ENCODE measurements at places on chromosomes 7 and 10. TPM values are rescaled to one million over a fixed set of nuclear protein-coding genes. Genes with fewer than 3 reads are reported as not detected.

DNA sequence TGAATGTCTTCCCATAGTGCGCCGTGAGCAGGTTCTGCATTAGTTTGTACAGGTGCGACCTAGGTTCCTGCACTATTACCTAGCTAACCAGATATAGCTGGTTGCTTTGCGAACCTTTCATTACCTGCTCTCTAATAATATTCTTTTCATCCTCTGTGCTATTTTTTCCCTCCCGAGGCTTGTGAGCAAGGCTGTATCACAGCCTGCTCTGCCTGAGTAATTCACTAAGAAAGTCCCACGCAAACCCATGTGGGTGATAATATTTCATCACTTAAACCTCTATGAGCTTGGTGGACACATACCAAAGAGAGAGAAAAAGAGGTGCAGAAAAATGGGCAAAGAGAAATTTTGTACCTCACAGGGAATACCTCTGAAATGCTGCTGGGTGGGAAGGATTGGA lies 8.4 kb downstream of the INHBA start:
- H3K27me3 ChIP-seq: peaks cover 5% of the 10 kb centered on the region
- no peak overlapping the region for H3K27ac ChIP-seq
- peaks cover 25% of the 10 kb centered on the region for H3K36me3 ChIP-seq
- no peak for DNase-seq

- DNase-seq: no peak
- no peak overlapping the region for H3K27ac ChIP-seq
Observed at GRCh38 chr10:104150139-104150538, 28.2 kb downstream of the SFR1 start.

DNA sequence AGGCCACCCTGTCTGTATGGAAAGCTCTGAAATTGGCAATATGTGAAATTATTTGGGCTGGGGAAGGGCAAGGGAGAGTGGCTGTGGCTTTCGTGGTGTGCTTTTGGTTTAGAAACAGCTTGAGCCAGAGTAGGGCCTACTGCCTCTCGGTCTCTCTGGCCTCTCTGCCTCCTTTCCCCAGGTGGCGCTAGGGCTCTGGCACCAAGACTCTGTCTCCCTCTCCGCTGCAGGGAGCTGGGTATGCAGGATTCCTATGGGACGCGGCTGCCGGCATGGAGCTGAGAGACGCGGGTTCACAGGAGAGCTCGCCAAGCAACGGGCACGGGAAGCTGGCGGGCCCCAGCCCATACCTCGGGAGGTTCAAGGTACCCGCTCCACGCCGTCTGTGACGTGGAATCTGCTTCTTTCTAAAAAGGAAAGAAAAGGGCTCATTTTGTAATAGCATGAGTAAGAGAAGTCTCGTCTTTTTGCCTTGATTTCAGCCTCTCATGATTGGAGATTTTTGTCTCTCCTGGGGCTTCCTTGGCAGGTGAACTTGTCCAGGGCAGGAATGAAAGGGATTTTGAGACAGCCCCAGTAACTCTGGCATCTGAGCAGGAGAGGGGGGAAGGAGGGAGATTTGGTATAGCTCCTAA lies 105.1 kb upstream of the ANLN start:
- H3K27ac ChIP-seq: no peak overlapping the region
- H3K36me3 ChIP-seq: peaks cover 7% of the 10 kb centered on the region
- H3K27me3 ChIP-seq: peaks cover 15% of the 10 kb centered on the region
- H3K4me3 ChIP-seq: no peak overlapping the region
- DNase-seq: no peak

The AKR1B1 gene
- 78.4 TPM for total RNA-seq

DNA sequence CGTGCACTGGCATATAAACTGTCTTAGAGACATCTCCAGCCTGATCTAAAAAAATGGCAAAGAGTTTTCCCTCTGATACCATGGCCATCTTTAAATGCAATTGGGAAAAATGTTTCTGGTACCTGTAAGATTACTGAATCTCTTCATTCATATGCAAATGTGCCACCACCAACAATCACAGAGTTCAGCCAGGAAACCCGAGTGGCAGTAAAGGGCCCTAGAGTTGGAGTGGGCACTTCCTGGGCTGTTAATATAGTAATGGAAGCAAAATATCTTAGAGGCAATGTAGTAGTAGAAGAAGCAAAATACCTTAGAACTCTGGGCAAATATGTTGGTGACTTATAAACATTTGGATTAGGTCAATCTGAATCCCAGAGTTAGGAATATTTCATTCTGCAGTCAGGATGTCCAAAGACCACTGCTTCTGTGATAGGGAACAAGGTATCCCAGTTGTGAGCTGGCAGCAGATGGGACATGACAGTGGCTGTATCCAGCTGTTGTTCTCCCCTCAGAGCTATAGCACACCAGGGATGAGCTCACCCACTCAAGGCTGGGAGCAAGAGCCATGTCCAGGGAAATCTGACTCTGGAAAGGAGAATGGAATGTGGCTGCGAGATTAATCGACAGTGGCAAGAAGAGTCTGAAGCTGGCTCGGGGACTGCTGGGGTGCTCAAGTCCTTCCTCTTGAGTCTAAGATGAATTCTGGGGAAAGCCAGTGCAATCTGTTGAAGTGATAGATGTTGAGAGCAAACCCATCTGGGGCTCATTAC lies 332.1 kb downstream of the PHTF2 start:
- no peak overlapping the region for H3K27ac ChIP-seq
- no peak for DNase-seq
- peaks cover 26% of the 10 kb centered on the region for H3K27me3 ChIP-seq
- H3K36me3 ChIP-seq: peaks cover 3% of the 10 kb centered on the region

DNA sequence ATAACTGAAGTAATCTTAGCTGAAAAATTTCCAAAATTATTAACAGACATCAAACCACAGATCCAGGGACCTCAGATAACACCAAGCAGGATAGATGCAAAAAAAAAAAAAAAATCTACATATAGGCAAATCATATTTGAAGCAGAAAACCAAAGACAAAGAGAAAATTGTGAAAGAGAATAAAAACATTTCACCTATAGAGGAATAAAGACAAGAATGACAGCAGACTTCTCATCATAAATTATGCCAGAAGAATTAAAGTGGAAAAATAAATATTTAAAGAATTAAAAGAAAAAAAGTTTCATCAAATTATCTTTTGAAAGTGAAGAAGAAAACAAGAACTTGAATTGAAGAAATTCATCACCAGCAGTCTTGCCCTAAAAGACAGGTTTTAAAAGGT lies 467.5 kb downstream of the GPAM start:
- no peaks in the 10 kb centered on the region for H3K4me1 ChIP-seq
- H3K27me3 ChIP-seq: peaks cover 3% of the 10 kb centered on the region
- no peak overlapping the region for H3K4me3 ChIP-seq
- peaks cover 3% of the 10 kb centered on the region for H3K36me3 ChIP-seq
- no peak for DNase-seq

The CDNF gene
- 1.3 TPM for total RNA-seq

The TMEM178B gene
- 8.7 TPM for total RNA-seq

DNA sequence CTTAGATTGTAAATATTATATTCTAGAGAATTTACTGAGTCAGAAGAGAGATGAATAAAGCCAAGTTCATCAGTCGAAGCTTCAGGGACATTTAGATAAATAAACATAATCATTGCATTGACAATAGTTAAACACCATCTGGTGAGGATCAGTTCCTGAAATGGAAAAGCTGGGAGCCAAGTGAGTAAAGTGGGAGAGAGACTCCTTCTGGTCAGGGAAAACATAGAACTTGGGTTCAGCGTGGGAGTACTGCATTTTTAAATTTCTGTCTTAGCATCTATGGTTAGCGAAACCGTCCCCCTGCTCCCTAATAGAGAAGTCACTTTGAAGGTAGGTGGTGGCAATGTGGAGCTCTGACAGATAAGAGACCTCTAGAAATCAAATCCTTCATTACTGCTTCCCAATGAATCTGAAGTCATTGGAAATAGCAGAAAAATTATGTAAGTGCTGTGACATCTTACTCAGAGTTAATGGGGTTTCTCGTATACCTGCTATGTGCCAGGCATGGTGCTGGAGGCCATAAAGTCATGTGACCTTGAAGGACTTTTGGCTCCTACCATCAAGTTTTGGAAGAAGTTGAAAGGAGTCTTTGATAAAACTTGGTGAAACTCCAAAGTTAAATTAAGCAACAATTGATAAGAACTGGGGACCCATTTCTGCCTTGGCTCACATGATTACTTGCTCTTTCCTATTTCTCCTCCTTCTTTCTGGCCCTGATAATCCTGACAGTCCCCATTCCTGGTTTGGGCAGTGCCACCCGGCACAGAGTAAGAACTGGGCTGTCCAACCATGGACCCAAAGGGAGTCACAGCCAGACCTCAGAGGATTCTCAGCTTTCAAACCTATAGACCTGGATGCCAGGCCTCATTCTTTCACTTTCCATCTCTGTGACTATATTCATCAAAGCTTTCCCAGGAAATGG lies 211.2 kb downstream of the C7orf25 start:
- peaks cover 13% of the 10 kb centered on the region for H3K4me1 ChIP-seq
- no peak for DNase-seq
- H3K27ac ChIP-seq: no peak overlapping the region
- no peaks in the 10 kb centered on the region for H3K36me3 ChIP-seq
- no peak overlapping the region for H3K4me3 ChIP-seq

- peak overlapping the region; percentile 91 for H3K27ac ChIP-seq
- no peak for DNase-seq
- peaks cover 8% of the 10 kb centered on the region for H3K36me3 ChIP-seq
- H3K27me3 ChIP-seq: peaks cover 6% of the 10 kb centered on the region
Observed at GRCh38 chr7:73555411-73555982, 2.0 kb downstream of the BCL7B start.

- no peak overlapping the region for H3K4me3 ChIP-seq
- H3K36me3 ChIP-seq: no peaks in the 10 kb centered on the region
- H3K27ac ChIP-seq: no peak overlapping the region
- H3K4me1 ChIP-seq: peaks cover 5% of the 10 kb centered on the region
- H3K27me3 ChIP-seq: peaks cover 8% of the 10 kb centered on the region
Observed at GRCh38 chr10:131123496-131123895, 188.0 kb downstream of the TCERG1L start.

The CTAGE8 gene
- total RNA-seq: 6.4 TPM

GRCh38 chr10:6239213-6239991 lies 36.7 kb downstream of the PFKFB3 start:
- H3K36me3 ChIP-seq: peaks cover 12% of the 10 kb centered on the region
- H3K4me3 ChIP-seq: no peak overlapping the region
- no peak for DNase-seq
- peaks cover 3% of the 10 kb centered on the region for H3K4me1 ChIP-seq
- H3K27me3 ChIP-seq: peaks cover under 1% of the 10 kb centered on the region

The LRGUK gene
- 0.57 TPM for total RNA-seq

DNA sequence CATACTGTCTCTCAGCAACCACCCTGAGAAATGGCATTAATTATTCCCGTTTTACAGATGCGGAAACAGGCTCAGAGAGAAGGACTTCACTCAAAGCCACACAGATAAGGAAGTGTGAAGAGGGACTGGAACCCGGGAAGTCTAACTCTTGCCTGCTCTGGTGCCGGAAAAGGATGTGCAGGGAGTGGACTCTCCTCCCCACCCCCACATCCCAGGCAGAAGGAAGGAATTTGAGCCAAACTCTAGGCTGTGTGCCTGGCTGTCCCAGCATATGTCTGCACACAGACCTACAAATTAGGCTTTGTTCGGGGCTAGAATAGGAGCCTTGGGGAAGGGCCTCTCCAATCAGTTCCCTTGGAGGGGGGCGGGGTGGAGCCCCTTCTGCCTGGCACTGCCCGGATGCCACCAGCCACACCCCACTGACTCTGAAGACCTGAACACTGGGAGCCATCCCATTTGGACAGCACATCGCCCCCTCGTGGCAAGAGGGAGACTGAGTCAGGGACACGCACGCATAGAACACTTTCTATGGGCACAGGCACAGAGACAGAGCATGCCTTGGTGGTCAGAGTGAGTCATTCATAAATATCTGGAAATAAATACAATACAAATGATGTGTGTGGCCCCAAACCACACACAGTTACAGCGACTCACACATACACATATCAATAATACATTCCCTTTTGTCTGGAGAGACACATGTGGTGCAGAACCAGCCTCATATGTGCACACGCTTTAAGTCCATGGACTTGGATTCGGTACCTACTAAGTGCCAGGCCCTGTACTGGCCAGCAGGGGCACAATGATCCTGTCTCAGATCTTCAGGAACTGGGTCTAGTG lies 13.1 kb downstream of the LZTS2 start:
- H3K4me1 ChIP-seq: peaks cover 31% of the 10 kb centered on the region
- DNase-seq: peak; percentile 86
- peak overlapping the region; percentile 62 for H3K27ac ChIP-seq
- H3K36me3 ChIP-seq: no peaks in the 10 kb centered on the region
